ENCODE measurements at places on chromosomes 4 and X.

DNA sequence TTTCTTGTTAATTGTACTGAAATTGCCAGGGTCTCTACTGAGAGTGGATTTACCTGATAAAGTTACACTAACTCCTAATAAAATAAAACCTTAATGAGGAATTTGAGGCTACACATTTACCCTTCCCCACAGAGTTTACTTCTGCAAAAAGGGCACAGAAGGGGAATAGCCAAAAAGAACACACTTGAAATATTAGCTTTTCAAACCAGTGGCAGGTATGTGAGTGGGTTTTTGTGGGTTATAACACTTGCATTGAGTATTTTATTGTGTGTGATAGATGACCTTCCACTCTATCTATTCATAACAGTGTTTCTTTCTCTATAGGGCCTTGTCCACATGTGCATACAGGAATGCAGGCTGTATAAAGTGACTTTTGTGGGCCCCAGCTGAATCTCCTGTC is 5.0 kb upstream of the GPR174 start:
- DNase-seq, result no peak

DNA sequence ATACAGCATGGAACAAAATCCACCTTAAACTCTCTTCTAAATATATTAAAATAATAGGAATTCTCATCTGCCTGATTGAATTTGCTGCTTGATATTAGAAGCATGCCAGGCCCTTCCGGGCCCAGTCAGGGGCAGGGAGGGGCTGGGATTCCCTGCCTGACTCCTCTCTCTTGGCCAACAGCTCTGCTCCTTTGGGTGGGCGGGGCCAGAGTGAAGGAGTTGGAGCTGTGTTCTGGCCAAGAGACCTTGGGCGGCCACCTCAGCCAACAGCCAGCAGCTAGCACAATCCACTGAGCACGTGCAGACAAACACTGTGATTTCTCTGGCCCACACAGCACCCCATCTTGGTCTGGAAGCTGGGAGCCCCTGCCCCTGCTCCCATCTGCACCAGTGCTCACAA is 140.3 kb downstream of the PJA1 start:
- no peak for DNase-seq

GRCh38 chr4:21032089-21032645 is 331.9 kb downstream of the PACRGL start:
- no peak for DNase-seq

DNA sequence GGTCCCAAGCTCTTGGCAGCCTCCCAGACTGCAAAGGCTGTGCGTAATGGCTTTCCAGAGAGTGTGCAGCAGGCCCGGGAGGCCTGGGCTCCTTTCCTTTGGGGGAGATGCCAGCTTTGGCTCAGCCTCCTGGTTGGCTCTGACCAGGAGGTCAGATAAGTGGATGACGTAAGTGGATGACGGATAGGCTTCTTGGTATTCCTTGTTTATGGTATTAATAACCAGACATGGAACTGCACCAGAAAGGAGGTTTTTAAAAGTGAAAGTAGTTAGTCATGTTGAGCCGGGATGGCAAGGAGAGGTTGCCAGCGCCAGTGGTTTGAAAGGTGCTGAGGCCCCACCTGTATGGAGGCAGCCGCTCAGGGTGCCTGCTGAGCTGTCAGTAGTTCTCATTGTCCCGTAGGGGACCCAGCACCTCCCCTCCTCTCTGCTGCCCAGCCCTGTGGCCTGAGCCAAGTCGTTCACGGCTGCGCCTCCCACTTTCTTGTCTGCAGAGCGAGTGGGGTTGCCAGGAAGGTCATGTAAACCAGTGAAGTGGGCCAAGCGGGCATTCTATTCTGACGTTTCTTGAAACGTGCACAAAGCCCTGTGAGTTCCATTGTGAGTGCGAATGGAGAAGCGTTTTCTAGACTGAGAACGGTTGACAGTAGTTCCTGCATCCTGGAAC is 28.7 kb upstream of the STOX2 start:
- DNase-seq, result no peak

GRCh38 chr4:167868163-167868562 is 224.2 kb upstream of the ANXA10 start:
- no peak for DNase-seq

DNA sequence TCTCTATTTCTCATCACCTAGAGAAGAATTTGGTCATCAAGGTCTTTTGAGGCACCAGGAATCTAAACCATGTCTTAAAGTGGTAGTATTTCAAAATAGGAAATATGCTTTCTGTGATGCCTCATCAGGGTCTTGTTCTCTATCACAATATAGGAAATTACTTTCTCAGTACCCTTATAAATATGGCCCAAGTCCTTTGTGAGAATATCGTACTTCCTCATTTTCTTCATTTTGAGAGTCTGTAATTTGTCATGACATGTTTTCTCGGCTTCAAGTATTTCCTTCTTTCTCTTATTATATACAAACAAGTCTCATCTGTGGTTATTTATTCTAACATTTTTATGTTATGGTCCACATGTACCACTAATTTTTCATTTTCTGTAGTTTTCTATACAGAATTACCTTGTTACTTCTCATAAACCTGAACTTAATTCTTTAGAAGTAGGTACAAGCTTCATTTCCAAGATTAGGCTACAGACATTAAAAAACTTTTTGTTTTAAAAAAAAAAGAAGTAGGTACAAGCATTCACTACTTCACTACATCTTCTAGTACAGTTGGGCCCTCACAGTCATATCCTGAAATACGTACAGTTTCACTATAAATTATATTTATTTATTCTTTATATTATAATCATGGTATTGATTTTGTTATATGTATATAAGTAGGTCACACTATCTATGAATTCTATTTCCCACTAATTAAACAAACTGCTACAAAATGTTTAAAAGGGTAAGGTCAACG is 54.4 kb downstream of the KLHL13 start:
- no peak for DNase-seq

DNA sequence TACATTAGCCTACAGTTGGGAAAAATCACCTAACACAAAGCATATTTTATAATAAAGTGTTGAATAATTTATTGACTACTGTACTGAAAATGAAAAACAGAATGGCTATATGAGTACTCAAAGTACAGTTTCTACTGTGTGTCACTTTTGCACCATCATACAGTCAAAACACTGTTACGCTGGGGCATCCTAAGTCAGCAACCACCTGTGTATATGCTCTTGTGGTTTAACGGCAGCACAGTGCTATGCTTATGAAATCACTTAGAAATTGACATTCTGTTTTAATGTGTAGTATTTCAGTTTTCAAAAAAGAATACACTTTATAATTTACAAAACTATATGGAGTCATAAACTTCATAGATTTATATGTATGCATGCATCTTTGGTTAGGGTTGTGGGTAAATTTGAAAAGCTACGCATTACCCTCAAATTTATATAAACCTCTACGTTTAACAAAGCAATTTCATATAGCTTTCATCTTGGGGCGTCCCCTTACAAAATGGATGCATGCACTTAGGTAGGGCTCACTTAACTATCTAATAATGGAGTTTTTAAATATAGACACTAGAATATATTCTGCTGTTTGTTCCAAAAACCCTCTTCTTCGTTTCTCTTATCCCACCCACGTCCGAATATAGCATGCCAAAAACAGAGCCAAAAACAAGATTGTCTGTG is 690 bp upstream of the NEIL3 start:
- no peak for DNase-seq

DNA sequence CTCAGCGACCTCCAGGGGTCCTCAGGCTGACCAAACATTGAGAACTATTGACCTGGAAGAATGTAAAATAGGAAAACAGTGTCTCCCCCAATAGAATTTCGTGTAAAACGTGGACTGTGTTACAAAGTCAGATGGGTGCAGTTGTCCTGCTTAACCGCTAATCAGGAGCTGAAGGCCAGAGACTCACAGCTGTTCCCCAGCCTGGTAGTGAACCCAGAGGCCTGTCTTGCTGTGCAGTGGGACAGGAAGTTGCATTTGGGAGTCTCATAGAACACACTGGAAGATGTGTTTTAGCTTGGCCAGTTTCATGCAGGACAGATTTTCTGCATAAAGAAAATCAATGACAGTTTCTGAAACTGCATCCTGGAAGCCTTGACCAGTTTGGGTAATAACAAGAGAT is 151.5 kb downstream of the PTTG2 start:
- no peak for DNase-seq
